A673 (cell line): ENCODE measurements at places on chromosomes 16 and 17.

DNA sequence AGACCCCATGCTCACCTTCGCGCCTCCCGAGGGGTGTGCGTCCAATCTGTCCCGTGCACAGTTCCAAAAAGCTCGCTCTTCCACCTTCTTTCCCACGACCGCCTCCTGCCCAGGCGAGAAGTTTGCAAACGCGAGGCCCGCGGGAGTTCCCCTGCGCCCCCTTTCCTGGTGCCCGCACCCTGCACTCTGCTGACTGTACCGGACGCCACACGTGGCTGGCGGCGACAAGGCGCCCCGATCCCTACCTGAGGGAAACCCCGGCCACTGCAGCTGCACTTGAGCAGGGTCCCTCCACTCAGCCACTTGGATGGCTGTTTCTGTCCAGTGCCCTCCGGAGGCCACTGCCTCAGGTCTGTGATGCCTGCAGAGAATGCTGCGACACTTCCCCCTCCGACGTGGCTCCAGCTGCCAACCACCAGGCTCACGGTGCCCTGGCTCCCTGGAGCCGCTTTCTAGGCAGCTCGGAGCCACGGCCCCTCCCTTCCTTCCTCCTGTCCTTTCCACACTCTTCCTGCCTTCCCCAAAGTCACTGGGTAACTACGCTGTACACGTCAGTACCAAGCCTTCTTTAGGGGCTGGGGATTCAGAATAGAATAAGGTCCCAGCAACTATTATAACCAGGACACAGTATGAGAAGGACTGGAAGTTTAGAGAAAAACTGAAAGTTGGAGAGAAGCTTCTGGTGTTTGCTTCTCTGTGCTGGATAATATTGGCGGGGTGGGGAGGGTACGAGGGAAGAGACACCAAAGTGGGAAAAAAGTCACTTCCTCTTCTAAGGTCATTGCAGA lies at the start of gene MLKL:
MLKL (minus strand) TSS at position 425 of the 788 bp plus-strand sequence. CDS start 5,105 bp downstream, outside the sequence.
- peak; percentile 62 for DNase-seq

DNA sequence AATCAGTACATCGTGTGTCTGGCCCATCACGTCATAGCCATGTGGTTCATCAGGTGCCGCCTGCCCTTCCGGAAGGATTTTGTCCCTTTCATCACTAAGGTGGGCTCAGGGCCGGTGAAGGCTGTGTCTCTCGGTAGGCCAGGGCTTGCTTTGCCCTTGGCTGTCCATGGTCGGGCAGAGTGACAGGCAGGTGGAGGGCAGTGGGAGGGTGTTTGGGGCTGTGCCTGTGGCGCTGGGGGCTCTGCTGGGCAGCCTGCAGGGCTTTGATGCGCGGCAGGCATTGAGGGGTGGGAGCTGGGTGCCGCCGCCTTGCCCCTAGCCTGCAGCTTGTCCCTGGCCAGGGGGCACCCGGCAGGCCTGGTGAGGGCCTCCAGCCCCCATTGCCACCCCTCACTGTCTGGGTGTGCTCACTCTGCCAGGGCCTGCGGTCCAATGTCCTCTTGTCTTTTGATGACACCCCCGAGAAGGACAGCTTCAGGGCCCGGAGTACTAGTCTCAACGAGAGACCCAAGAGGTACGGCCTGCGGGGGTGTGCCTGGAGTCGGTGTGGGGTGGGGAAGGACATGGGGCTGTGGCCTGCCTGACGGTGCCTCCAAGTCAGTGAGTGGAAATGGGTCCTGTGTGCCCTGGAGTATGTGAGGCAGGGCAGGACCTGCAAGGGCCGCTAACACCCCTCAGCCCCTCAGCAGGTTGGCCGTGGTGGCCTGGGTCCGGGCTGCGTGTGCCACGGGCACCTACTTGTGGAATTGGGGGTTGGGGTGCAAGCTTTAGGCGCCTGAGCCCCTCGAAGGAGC lies 28.5 kb downstream of the TSC2 start:
- DNase-seq = no peak

DNA sequence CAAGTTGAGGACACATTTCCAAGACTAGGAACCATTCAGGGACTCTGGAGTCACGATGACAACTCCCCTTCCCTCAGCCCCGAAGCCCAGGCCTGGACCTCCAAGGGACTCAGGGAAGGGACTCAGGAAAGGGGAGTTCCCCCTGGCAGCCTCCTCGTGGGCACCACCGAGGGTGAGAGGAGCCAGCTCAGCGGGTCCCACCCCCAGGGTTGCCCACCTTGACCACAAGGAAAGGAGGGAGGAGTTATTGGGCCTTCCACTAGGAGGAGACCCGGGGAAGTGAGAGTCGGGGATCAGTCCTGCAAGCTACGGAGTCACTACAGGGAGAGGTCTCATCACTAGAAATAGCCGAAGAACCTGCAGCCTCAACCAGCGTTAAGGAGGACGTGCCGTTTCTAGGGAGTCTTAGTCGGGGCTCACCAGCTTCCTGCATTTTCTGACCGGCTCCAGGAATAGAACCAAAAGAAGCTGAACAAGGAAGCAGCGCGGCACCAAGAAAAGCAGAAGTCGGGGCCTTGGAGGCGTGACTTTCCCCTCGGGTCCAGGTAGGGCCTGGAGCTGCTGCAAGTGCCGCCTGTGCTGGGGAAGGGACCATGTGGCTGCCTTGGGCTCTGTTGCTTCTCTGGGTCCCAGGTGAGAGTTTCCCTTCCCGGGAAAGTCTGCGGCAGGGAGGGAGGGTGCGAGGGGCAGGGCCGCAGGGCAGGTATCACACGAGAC lies at the start of gene CD300A:
CD300A (plus strand) TSS at position 524 of the 717 bp plus-strand sequence; CDS start at position 594, 70 bp downstream.
- DNase-seq = no peak

GRCh38 chr17:8965394-8966168 lies at the start of gene PIK3R5:
Gene PIK3R5 (minus strand): TSS chr17:8965707. CDS start chr17:8911494, 54,213 bp downstream.
- no peak for DNase-seq

DNA sequence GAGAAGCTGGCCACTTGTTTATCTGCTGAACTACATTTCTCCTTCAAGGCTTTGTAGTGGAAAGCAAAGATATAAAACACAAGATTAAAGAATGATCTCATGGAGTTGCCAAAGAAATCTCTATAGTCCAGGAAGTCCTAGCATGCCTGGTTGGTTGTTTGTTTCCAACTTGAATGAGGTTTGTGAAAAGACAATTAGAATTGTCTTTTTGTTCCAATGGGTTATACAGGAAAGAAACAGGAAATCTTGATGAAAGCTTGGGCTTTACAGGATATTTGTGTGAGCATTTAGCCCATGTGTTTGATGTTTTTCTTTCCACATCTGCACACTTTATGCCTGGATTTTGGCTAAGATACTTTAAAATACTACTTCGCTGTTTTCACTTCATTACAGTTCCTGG lies 273.4 kb downstream of the CEP112 start:
- peak; percentile 24 for DNase-seq

- DNase-seq = no peak
Measured at GRCh38 chr16:81401035-81401950, 43.3 kb upstream of the CMIP start.

DNA sequence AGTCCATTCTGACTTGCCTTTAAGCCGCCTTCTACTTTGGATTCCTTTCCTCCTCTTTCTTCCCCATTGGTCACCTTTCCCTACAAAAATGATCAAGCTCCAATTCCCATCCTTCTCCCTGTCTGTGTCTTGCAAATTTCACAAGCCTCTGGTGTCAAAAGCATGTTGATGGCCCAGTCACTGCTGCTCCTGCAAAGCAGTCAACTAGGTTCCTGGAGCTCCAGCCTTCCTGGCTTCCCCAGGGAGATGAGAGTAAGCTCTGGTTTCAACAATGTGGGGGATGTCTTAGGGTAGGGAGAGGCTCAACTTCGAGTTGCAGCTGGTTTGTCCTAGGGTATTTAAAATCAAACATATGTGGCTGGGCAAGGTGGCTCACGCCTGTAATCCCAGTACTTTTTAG lies 36.1 kb upstream of the HELZ start:
- peak; percentile 27 for DNase-seq

- no peak for DNase-seq
Measured at GRCh38 chr17:36721560-36722120, 120.3 kb downstream of the MRM1 start.
